ENCODE measurements at places on chromosomes 6 and 20. TPM values are rescaled to one million over a fixed set of nuclear protein-coding genes. Genes with fewer than 3 reads are reported as not detected.

Gene EYA2
- 0.32 TPM for total RNA-seq

Gene CRIP3
- not detected for total RNA-seq

Gene CEP57L1
- total RNA-seq = 29.8 TPM

Gene OXT
- total RNA-seq = not detected

Gene FAM135A
- 30.2 TPM for total RNA-seq

Gene RAB23
- 13.1 TPM for total RNA-seq

Gene LSM2
- 64.3 TPM for total RNA-seq

Gene DEFB125
- not detected for total RNA-seq

Gene VSX1
- not detected for total RNA-seq

Gene VGLL2
- not detected for total RNA-seq

Gene SDCBP2
- 5.0 TPM for total RNA-seq

Gene OR2H2
- not detected for total RNA-seq

Gene ANGPT4
- total RNA-seq = not detected

Gene CYP21A2
- total RNA-seq = not detected

Gene SLX4IP
- total RNA-seq = 6.6 TPM

Gene NR2E1
- total RNA-seq = not detected

Gene PCK1
- 0.32 TPM for total RNA-seq

Gene LRRC73
- total RNA-seq = 0.26 TPM

Gene HIVEP1
- 8.5 TPM for total RNA-seq

Gene PROKR2
- total RNA-seq = not detected

Gene CST5
- total RNA-seq = not detected

Gene TRERF1
- total RNA-seq = 2.8 TPM

Gene OR10C1
- not detected for total RNA-seq
